ENCODE measurements at places on chromosomes 2 and 18.

GRCh38 chr2:48109491-48110204 is 203.3 kb upstream of the FBXO11 start:
- DNase-seq, result no peak

- DNase-seq, result no peak
Observed at GRCh38 chr2:58612973-58613372, 371.8 kb upstream of the FANCL start.

DNA sequence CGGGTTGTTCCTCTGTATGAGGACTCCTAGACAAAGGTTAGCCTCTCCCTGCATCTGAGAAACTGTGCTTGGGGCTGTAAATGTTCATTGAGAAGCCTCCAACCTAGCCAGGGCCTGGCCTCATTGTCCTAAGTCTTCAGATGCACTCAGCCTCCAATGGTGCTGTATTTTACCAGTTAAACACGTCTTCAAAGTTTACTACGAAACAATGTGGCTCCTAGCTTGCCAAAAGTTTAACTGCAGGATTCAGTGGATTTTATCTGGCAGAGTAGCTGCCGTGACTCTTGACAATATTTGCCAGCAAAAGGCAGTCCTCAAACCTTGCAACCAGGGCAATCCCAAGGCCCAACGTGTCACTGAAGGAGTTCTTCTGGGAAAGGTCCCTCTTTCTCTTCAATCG is 1.1 kb downstream of the PID1 start:
- DNase-seq, result no peak

GRCh38 chr2:191274413-191274815 is 29.2 kb downstream of the MYO1B start:
- no peak for DNase-seq

DNA sequence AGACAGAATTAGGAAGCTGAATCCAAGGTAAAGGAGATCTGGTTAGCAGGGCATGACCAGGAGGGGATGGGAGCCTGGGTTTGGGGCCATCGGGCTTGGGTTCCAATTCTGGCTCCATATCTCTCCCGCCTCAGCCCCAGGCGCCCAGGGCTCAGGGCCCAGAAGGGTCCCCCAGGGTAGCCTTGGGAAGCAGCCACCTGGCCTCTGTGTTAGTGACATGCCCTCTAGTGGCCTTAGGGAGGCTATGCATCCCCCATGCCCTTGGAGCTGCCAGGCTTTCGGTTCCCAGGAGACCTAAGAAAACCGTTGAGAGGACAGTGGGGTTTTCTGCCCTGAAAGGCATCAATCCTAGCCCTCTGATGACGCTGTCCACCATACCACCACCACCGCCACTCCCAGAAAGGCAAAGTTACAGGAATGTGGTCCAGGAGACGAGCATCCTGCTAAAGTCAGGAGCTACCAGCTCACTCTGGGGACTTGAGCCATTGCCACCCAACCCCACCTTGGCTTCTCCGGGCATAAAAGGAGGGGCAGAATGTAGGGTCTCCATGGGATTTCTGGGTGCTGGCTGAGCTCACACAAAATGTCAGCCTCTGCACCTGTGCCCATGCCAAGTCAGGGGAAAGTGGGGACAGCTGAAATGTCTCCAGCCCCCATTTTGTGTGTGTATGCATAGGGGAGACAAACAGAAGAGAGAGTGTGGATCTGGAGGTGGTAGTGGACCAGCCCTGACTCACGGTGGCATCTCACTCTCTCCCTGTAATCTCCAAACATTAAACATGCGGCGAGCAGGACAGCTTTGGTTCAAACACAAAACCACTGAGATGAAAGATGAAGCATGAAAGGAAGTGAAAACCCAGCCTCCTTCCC is 56.5 kb downstream of the EMX1 start:
- no peak for DNase-seq

GRCh38 chr2:96185516-96185915 is 23.1 kb downstream of the STARD7 start:
- no peak for DNase-seq

- DNase-seq, result no peak
Observed at GRCh38 chr2:46763861-46764260, 151.7 kb downstream of the MCFD2 start.

DNA sequence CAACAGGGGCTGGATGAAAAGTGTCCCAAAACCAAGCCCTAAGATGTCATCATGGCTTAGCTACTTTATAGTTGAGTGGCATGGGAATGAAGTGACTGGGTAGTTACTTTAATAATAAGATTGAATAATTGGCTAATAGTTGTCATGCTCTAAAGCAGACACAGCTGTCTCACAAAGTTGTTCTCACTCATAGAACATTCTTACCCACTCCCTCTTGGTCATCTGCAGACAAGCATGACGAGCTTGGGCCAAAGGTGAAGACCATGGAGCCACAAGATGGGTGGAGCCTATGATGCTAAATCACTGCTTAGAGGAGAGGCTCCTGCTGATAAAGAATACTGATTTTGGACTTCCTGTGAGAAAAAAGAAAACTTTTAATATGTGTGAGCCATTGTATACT is 62.4 kb upstream of the MMADHC start:
- DNase-seq, result no peak

DNA sequence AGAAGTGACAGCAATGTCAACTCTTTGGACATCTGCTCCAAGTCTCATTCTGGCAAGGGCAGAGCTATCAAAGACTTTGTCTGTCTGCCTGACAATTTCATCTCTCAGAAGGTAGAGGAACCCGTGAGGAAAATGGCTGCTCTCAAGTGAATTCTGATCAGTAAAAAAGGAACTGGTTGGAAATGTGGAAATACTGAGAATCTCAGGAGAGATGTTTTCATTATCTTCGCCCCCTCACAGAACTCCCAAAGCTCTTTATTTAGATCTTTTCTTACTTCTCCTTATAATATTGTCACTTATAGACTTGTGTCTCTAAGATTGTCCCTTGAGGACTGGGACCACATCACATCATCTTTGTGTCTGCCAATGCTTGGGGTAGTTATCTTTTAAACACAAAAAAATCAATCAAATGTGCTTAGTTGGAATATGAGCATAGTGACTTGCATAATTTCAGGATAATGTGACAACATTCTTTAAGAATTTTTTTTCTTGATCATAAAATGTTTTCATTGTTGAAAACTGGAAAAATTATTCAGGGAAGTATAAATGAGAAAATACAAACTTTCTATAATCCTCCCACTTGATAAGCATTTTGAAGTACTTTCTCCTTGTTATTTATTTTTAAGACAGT is 68.2 kb upstream of the ITGB6 start:
- DNase-seq, result no peak

- DNase-seq, result no peak
Observed at GRCh38 chr2:3151153-3151918, 226.3 kb downstream of the EIPR1 start.

DNA sequence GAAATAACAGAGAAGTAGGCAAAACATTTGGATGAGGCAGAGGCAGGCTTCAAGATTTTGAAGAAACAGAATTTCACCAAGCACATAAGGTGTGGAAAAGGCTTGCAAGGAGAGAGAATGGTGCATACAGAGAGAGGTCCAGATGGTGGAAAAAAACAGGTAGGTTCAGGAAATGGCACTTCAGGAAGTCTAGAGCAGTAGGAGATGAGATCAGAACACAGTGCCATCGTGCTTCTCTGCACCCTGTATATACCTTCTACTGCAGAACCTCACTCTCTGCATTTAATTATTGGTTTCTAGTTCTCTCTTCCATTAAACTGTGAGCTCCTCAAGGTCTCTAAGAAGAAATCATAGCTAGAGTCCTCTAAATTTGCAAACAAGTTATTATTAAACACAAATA is 2.4 kb downstream of the PAIP2B start:
- no peak for DNase-seq

DNA sequence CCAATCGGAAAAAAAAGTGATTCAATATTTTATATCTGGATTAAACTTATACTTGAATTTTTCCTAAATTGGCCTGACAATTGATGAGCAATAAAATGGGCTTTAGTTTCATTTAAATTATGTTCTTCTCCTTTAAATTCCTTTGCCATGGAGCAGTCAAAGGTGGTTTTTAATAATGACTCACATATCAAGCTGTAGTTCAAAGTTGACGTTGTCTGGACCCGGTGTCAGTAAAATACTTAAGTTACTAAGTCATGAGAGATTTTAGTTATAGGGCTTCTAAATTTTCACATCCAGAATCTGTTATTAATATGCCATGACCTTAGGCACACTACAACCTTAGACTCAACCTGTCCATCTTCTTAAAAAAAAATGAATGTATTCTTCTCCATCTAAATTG is 62.5 kb downstream of the CDH2 start:
- no peak for DNase-seq

GRCh38 chr2:223762853-223763252 is 74.5 kb downstream of the AP1S3 start:
- no peak for DNase-seq

DNA sequence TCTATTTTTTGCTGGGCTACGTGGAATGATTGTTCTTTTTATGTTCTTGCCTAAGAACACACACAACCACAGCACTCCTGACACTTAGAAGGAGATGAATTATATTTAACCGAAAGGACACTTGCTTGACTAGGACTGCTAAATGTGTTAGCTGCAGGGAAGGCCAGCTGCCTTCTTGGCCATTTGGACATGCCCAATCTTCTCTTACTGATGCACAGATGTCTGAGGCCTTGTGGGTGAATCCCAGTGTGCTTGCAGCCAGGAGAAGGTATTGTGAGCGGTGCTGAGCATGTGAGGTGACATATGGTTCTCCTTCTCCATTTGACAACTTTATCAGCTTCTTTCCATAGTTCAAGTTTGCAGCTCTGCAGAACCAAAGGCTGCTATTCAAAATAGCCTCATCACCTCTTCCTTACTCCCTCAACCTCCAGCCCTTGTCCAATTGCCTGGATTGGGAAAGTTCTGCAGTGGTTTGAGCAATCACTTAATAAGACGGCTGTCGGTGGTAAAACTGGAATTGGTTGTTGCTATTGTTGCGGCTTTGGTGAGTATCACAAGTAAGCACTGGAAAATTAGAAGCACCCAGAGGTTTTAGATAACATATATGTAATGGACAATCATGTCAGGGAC is 1113.3 kb downstream of the TSN start:
- DNase-seq, result no peak

- DNase-seq, result no peak
Observed at GRCh38 chr2:124079045-124079444, 54.0 kb downstream of the CNTNAP5 start.

DNA sequence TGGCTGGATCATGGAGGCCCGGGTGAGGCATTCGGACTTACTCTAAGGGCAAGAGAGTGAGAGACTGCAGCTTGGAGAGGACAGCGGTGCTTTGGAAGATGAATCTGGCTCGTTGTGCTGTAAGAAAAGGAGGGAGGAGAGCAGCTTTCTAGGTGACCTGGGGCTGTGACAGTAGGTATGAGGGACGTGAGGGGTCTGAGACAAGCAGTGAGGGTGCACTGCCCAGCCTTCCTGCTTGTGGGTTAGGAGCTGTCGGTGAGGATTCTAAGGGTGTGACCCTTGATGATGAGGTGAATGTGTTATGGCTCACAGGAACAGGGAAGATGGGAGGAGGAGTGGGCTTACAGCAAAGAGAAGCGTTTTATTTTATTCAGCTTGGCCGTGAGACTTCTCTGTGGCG is 27.1 kb upstream of the RHOB start:
- no peak for DNase-seq

DNA sequence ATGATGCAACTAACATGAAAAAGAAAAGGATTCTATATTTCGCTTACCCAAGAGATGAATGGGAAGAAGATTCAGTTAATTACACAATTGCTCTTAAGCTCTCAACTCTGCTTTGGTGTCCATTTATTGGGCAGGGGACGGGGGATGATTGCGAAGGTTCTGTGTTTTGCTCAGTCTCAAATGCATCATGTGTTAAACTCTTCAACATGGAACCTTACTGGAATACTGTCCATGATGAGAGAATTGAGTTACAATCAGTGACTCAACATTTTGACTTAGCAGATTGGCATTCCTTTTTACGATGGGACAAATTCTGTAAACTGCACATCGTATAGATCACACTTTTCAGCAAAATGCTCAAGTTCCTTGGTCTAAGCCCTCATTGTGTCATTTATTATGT is 135.6 kb downstream of the RBMS1 start:
- no peak for DNase-seq

DNA sequence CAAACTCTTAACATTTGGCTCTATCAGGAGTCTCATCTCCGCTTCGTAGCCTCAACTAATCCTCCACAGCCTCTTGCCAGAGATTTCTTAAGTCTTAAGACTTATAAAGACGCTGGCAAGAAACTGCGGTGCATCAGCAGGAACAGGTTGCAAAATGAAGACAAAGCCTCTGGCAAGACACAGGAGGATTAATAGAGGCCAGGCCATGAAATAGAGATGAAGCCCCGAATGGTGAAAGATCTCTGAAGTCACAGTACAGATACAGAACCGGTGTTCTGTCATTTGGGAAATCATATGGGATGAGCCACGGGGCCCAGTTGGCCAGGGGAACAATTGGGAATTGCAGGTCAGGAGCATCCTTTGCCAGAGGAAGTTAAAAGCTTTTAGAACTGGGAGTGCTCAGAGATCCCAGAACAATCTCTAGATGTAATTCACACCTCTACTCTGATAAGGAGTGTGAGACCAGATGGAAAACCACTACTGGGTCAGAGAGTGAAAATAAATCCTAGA is 190.9 kb upstream of the FOSL2 start:
- no peak for DNase-seq

GRCh38 chr2:41998186-41999127 is 49.4 kb upstream of the PKDCC start:
- DNase-seq, result no peak

DNA sequence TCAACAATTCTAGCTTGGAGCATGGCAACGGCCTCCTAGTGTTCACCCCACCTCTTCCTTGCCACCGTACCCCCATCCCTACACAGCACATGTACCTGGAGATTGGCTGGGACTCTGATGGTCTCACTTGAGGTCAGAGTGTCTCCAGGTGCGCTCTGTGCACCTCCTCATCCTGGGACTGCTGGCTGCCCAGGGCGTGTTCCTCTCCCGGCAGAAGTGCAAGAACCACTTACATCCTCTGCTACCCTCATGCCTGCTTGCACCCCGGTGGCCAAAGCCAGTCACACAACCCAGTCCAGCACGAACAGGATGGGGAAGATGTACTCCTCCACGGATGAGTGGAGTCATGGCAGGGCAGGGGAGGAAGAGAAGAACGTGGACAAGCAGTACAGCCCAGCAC is 151.5 kb downstream of the ASB1 start:
- DNase-seq, result no peak

DNA sequence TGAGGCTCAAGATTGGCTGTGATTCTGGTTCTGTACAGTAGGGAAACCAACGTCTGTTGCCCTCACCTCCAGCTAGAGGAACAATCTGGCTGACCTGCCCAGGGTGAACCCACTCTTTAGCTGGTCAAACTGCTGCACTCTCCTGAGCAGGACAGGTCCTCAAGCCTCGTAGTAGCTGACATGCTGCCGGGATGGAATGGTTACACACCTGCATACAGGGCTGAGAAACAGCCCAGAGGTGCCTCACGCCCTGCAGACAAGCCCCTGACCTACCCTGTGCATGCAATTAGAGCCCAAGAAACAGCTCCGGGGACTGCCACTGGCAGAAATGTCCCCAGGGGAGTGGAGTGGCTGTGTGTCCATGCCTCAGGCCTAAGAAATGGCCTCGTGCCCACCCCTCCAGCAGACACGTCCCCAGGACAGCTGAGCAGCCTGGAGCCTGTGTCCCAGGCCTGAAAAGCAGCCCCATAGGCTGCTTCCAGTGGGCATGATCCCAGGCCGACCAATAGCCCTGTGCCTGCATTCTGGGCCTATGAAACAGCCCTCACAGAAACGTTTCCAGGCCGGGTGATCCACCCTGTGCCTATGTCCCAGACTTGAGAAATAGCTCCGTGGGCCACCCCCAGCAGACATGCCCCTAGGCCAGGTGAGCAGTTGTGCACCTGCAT is 25.4 kb downstream of the BOLL start:
- DNase-seq, result no peak
